Activated CD4-positive, CD25-positive, alpha-beta regulatory T cell treated with anti-CD3 and anti-CD28 coated beads, Interleukin-2, amount 50 U/mL, for 72 hours (primary cell): ENCODE measurements at places on chromosomes 12 and 14.

DNA sequence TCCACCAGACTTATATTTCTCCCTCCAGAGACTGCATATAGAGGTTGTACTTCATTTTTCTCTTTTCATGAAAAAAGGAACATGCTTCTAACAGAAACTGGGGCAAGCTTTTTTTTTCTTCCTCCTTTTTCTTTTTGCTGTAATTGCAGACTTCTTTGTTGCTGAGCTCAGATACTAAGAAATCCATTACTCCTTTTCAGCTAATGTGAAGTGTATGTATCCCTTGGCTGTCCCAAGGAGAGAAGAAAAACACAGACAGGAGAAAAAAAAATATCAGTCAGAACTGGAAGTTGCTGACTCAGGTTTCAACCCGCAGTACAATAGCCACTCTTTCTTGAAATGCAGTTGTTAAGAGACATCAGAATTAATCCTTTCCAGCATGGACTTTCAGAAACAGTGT lies 1248.4 kb downstream of the LRFN5 start:
- DNase-seq: no peak

GRCh38 chr14:47167402-47167801 lies 508.0 kb downstream of the MDGA2 start:
- DNase-seq: no peak

DNA sequence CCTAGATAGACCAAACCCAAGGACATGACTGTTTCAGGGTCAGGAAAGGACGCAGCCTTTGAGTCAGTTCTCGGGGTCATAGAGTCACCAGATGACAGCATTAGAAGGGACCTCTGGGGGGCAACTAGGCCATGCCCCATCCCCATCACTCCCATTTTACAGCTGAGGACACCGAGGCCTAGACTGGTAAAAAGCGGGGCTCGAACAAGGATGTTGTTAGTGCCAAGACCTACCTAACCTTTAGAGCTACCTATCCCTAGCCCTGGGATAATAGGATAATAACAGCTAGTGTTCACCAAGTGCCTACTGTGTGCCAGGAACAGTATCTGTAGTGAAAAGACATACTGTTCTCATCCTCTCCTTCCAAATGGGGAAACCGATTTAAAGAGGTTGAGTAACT lies 48.7 kb downstream of the PLEKHG3 start:
- no peak for DNase-seq

- DNase-seq: no peak
These were observed 564.1 kb upstream of the ATXN7L3B start for GRCh38 chr12:73973486-73973885.

DNA sequence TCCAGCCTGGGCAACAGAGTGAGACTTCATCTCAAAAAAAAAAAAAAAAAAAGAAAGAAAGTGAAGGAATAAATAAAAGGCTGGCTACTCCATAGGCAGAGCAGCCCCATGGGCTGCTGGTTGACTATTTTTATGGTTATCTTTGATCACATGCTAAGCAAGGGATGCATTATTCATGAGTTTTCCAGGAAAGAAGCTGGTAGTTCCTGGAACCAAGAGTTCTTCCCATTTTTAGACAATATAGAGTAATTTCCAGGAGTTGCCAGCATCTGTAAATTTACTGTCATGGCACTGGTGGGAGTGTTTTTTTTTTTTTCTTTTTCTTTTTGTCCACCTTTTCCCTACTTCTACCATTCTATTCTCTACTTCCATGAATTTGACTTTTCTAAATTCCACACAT lies 24.2 kb downstream of the FGD4 start:
- no peak for DNase-seq
